Esophagus muscularis mucosa (tissue), 4 donors: ENCODE measurements at places on chromosomes 4 and X.

DNA sequence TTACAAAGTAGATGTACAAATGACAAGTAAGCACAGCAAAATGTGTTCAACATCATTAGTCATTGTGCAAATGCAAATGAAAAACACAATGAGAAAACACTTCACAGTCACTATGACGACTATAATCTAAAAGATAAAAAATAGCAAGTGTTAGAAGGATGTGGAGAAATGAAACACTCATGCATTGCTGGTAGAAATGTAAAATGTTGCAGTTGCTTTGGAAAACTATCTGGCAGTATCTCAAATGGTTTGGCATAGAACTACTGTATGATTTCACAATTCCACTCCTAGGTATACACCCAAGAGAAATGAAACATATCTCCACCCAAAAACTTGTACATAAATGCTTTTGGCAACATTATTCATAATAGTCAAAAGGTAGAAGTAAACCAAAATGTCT lies 459.7 kb upstream of the TRAM1L1 start:
- DNase-seq: no peak

DNA sequence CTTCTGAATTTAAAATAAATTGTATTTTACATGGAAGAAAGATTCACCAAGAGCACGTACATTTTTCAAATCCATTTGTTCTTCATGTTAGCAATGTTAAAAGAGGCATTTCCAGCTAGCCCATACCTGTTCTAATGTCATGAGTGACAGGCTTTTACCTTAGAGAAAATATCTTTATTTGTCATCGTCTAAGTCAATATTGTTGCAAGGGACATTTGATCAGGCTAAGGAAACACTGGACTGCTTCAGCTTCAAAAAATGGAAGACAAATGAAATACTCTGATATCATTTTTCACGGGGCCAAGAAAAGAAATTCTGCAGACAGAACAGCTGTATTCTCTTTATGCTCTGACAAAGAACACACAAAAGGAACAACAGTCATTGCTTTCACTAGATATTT lies 207.7 kb downstream of the RCHY1 start:
- no peak for DNase-seq

DNA sequence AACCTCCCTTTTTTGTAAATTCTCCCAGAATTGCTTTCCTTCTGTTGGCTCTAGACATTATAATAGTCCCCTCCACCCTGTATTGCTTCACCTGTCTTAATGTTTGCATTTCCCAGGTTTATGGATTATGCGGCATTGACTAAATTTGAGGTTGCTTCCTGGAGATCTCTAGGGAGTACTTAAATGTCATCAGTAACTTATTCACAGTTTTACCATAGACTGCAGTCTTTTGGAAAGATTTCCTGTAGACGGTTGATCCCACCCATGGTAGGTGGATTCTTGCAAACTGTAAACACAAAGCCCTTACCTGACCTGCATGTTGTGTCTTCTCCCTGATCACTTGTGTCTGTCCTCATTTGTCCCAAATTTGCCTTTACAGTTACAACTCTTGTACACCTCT lies 6.2 kb upstream of the NOX1 start:
- DNase-seq: no peak

DNA sequence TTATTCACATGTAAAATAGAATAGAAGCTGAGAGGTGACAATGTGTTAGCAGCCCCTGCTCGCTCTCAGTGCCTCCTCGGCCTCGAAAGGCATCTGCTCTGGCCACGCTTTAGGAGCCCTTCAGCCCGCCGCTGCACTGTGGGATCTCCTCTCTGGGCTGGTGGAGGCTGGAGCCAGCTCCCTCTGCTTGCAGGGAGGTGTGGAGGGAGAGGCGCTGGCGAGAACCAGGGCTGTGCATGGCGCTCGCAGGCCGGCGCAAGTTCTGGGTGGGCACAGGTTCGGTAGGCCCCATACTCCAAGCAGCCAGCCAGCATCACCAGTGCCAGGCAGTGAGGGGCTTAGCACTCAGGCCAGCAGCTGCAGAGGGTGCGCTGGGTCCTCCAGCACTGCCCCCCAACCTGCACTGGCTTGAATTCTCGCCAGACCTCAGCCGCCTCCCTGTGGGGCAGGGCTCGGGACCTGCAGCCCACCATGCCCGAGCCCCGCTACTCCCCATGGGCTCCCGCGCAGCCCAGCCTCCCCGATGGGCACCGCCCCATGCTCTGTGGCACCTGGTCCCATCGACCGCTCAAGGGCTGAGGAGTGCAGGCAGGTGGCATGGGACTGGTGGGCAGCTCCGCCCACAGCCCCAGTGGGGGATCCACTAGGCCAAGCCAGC lies 1346.7 kb upstream of the IGFBP7 start:
- no peak for DNase-seq

GRCh38 chr4:80710748-80711451 lies 319.6 kb upstream of the BMP3 start:
- DNase-seq: no peak

DNA sequence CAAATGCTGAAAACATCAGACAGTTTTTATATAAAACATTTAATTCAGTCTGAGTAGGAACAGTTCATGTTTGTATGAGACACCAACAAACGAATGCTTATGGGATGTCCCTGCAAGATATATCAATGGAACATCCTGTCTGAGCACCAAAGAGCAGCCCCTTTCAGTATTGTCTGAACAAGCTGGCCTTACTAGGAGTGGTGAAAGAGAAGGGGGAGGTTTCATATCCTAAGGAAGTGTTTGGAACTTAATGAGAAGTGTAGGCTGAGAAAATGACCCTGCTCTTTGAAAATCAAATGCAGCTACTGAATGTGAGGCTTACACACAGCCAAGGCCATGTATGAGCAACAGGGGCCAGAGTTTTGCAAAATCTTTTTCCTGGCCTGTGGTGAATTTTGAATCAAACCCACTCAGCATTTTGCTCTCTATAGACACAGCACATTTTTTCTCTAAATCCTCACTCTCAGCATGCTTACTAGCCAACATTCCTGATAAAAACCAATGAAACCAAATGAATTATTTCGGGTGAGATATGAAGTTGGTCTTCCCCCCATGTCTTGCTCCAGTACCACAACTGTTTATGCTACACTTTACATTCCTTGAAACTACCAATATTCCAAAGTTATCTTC lies 119.4 kb downstream of the LUZP4 start:
- DNase-seq: no peak

DNA sequence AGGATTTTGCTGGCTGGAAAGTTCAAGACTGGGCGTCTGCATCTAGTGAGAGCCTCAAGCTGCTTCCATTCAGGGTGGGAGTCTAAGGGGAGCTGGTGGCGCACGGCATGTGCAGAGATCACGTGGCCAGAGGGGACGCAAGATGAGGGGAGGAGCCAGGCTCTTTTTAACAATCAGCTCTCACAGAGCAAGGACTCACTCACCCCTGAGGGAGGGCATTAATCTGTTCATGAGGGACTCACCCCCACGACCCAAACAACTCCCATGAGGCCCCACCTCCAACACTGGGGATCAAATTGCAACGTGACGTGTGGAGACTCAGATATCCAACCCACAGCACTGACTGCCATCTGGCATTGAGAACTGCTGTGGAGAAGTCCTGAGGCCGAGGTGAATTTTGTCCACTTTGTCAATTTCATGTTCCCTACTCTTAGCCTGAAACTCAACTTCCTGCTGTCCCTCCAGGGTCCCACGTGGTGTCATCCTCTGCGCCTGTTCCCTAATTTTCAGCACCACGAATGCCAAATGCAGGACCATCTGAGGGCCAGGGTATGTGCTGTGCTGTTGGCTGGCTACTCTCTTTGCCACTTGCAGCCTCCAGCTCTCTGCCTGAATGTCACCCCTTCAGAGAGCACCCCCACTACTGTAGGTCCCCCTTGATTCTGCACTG lies 5.6 kb downstream of the ZFP92 start:
- DNase-seq: no peak

DNA sequence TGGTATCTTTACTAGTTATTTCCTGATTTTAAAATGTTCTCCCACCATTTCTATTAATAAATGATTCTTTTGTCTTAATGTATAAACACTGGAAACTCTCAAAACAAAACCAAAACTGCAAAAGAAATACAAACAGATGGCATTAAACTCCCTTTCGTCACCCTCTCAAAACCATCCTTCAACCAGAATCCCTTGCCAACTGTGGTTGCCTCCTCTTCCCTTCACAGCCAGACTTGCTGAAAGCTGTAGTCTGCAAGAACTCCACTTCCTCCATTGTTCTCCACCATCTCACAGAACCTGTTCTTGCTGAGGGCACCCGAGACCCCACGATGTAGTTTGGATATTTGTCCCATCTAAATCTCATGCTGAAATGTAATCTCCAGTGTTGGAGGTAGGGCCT lies 96.5 kb downstream of the WWC2 start:
- DNase-seq: no peak

- peak; percentile 24 for DNase-seq
Measured at GRCh38 chr4:17092736-17093437, 194.4 kb upstream of the LDB2 start.

DNA sequence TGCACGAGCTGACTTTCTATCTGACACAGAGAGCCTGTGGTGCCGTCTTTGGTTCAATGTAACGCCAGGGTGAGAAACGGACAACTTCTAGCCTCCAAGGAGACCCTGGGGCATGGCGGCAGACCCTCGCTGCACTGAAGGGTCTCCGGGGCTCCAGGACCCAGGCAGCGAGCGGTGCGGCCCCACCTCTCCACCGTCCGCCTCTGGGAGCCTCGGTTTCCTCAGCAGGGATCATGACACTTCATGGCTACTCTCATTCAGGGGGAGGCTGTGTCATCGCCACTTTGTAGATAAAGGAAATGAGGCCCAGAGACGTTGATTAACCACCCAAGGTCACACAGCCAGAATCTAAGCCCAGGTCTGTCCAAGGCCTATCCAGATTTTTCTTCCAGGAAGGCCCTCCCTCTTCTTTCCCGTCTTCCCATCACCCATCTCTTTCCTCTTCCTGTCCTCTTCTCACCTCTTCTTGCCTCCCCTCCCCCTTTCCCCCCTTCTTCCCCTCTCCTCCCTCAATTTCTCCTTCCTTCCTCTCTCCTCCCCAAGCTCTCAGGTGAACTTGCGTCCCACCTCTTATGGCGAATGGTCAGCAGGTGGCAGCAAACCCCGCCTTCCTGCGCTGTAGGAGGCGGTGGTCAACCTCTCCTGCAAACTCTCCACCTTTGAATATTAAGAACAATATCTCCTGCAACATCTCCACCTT lies 69.3 kb upstream of the HMX1 start:
- DNase-seq: peak; percentile 29

DNA sequence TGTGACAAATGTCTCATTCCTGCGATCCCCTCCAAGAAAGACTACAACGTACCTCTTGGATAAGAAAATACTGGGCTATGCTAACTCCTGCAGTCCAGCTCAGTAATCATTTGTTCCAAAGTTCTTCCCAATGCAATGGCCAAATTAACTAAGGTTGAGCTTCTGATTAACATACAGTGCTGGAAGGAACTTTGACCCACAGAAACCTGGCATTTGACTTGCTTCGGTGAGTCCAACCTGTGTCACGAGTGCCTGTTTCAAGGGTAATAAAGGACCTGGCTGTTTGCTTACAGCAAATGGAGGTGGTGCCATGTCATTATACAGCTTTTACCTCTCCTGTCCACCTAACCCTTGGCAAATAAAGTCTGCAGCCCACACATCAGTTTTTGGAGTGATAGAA lies 83.2 kb downstream of the RBM47 start:
- no peak for DNase-seq

DNA sequence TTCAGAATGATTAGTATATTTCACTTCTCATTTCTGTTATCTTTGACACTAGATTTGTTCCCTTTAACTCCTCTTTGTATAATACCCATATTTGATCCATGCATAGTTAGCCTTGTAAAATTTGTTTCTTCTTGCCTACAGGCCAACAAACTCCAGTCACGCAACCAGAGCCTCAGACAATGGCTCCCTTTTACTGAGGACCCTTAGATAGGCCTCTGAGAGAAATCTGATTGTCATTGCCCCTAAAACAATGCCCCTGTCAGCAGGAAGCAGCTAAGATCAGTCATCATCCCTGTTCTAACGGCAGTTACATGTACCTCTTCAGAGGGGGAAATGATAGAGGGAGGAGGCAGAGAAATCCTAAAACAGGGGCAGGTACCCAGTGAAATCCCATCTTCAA lies 190.6 kb upstream of the TENT5D start:
- DNase-seq: no peak

- DNase-seq: no peak
Measured at GRCh38 chr4:7933651-7934510, 5.8 kb downstream of the AFAP1 start.

- no peak for DNase-seq
Measured at GRCh38 chr4:140103676-140104075, 50.3 kb downstream of the MAML3 start.

DNA sequence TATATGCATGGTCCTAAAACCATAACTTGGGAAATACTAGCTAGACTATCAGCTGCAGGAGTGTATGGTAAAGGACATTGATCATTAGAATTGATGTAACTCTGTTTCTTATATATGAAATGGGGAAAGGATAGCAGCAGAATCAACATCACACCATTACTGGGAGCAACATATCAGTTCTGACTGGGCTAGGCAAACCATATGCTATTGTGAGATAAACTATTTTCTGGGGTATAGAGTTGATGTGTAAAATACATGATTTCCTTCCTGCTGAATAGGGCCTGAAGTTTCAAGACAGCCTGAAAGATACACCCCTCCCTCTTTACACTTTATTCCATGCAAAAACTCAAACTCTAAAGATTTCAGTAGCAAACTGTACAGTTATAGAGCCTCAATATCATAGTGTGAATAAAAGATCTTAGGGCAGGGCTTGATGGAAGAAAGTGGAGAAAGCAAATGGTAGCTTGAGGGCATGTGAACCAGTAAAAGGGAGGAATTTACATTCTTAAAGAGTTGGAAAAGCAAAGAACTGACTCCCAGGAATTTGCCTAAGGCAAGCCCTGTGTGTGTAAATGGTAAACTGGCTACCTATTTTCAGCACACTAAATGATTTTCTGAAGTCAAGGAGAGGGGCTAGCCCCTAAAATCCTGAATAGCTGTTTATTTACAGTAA lies 404.1 kb downstream of the MAPK10 start:
- DNase-seq: no peak

- no peak for DNase-seq
Measured at GRCh38 chr4:39700554-39700953, 2.6 kb downstream of the UBE2K start.

- DNase-seq: no peak
Measured at GRCh38 chr4:188399834-188400233, 260.6 kb downstream of the TRIML1 start.

DNA sequence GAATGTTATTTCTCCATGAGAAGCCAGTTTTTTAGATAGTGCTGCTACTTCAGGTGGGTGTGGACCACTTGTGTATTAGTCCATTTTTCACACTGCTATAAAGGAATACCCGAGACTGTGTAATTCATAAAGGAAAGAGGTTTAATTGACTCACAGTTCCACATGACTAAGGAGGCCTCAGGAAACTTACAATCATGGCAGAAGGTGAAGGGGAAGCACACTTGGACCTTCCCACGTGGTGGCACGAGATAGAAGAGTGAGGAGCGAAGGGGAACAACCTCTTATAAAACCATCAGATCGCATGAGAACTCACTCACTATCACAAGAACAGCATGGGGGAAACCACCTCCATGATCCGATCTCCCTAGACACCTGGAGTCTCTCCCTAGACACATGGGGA lies 3.4 kb upstream of the PPID start:
- DNase-seq: no peak
